Stimulated activated CD8-positive, alpha-beta memory T cell treated with anti-CD3 and anti-CD28 coated beads, Interleukin-7, amount 100 ng/mL, for 24 hours (primary cell): ENCODE measurements at places on chromosomes 5 and 9.

- DNase-seq = no peak
Observed at GRCh38 chr9:122287214-122287720, 22.6 kb downstream of the MRRF start.

- no peak for DNase-seq
Observed at GRCh38 chr9:5321058-5321457, 16.5 kb upstream of the RLN2 start.

DNA sequence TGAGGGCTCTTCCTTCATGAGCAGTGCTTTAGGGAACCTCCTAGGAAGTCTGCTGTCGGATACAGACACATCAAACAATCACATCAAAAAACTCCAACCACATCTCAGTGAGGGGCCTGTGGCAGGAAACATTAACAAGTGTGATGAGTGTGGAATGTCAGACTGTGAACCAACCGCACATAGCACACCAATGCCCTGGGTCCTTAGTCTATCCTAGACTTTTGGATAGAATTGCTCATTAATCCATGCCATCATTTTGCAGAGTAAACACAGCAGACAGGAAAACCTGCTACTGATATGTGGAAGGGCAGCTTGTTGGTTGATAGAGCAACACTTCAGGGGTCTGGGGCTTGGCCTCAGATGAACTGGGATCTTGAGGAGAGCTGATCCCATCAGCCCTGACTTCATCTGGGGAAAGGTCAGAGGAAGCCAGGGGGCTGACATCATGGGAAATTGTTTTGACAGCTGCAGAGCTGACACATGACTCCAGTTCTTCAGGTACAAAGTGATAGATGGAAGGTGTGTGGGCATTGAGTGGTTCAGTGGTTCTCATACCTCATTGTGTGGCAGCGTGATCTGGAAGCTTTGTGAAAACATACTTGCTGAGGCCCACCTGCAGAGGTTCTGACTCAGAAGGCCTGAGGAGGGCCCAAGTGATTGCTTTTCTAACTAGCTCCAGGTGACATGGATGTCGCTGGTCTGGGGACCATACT, 193.3 kb downstream of the DIRAS2 start:
- DNase-seq = no peak

GRCh38 chr5:91584352-91584751, 201.2 kb upstream of the ARRDC3 start:
- DNase-seq = no peak

DNA sequence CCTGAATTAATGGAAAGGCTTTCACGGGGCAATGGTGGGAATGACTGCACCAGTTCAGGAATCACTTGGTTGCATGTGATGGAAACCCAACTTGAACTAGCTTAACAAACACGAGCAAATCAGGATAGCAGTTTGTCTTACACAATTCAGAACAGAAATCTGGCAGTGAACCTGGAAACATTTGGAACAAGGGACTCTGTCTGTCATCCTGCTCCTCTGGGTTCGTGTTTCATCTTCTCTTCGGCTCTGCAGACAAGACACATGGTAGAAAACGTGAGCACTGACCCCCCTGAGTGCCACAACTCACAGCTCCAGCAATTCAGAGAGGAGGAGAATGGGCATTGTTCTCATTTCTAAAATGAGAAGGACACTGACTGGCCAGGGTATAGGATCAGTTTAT, 218.1 kb upstream of the NREP start:
- no peak for DNase-seq

DNA sequence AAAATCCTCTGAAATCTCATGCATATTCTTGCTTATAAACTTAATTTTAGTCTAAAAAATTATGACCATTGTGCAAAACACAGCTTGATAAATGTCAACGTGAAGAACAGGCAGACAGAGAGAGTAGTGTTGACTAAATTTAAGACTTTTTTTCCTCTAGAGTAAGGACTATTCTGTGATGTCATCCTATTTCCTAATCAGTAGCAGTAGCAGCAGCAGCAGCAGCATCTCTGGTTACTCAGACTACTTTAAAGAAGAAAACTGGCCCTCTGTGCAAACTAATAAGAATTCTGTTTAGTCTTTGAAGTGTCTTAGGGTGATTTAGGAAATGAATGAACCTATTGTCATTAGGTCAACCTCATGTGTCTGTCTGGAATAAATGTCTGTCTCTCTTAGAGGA, 403.0 kb downstream of the HINT1 start:
- no peak for DNase-seq

DNA sequence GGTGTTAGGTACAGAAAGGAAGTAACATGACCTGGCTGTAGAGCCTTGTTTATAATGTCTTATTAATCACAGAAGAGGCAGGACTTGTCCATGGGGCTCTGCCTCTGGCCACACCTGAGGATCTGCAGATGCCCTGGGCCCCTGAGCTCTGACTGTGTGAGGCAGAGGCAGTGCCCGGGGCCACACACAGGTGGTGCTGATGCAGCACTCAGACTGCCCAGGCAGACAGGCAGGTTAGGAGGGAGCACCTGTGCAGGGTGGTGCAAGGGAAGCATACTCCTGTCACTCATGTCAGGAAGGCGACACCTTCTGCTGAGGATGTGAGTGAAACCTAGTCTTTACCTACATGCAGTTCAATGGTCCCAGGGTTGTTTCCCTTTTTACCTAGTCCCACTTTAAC, 88.7 kb downstream of the CFAP90 start:
- no peak for DNase-seq

GRCh38 chr9:83199240-83199639, 136.3 kb upstream of the RASEF start:
- no peak for DNase-seq

DNA sequence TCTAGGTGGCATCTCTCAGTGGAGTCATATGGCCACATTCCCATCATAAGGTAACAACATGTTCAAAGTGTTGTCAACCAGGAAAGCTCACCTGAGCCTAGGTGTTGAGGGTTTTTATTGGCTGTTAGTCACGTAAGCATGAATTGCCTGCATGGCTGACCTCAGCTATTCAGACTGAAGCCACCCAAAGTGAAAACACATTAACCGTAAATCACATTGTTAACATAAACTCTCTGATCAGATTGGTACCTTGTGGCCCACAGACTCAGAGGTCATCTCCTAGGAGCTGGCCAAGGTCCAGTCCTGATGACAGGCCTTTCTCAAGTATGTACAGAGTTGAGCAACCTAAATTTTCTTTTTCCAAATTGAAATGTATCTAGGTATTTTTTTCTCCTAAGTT, 26.7 kb downstream of the SRFBP1 start:
- no peak for DNase-seq

GRCh38 chr5:147490989-147491388, 18.9 kb downstream of the DPYSL3 start:
- no peak for DNase-seq

DNA sequence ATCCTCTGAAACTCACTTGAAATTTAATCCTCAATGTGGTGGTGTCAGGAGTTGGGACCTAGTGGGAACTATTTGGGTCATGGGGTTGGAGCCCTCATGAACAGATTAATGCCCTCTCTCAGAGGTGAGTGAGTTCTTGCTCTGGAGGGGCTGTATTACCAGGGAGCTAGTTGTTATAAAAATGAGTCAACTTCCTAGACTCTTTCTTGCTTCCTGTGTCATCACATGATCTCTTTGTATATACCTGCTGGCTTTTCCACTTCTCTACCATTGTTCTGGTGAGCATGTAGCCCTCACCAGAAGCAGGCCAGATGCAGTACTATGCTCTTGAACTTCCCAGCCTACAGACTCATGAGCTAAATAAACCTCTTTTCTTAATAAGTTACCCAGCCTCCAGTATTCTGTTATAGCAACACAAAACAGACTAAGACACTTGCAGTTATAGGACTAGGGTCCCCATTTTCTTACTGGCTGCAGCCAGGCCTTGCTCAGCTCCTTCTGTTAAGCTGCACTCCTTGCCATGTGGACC, 127.5 kb downstream of the SUSD1 start:
- DNase-seq = no peak

- no peak for DNase-seq
Observed at GRCh38 chr5:133367984-133368383, 244.4 kb downstream of the FSTL4 start.

- DNase-seq = no peak
Observed at GRCh38 chr5:53779541-53779981, 219.1 kb downstream of the NDUFS4 start.

GRCh38 chr5:142934051-142934762, 164.0 kb downstream of the ARHGAP26 start:
- DNase-seq = no peak

DNA sequence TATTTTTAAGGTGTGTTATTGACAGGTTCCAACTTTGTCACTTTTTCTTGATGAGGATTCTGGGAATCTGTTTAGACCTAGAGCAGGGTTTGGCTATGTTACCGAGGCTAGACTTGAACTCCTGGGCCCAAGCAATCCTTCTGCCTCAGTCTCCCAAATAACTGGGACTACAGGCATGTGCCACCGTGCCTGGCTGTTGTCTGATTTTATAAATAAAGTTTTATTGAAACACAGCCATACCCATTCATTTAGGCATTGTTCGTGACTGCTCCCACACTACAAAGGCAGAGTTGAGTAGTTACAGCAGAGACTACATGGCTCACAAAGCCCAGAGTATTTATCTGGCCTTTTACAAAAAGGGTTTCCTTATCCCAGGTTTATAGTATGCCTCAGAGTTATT, 80.5 kb upstream of the TTC23L start:
- DNase-seq = no peak

DNA sequence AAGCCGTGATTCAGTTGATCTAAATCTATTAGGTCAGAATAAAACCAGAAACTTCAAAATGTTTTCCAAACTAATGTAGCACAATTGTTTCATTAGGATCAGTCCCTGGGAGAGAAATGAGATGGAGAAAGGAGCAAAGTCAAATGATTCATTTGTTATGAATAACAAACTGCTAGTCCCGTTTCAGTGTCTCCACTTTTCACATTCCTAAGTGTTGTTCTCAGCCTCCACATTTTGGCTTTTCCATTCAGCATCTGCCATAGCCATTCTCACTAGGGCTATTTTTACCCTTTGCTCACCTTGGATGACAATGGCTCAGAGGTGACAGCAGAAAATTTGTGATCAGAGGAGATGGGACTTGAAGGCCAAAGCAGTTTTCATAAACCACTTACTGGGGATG, 314.1 kb upstream of the KIF2A start:
- DNase-seq = no peak

DNA sequence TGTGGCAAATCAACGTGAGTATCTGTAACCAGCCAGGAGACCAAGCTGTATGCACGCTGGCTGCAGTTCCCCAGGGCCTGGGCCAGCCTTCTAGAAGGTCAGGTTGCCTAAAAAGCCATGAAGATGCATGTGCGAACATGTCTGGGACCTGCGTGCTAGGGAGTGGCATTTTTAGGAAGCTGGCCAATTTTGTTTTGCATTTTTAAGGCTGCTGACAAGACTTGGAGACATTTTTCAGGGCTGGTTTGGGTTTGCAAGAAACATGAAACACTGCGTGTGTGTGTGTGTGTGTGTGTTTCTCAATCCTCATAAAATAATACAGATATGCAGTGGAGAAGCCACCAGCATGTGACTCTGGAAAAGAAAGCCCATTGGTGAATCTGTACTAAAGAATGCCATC, 5.1 kb downstream of the TGFBI start:
- no peak for DNase-seq

DNA sequence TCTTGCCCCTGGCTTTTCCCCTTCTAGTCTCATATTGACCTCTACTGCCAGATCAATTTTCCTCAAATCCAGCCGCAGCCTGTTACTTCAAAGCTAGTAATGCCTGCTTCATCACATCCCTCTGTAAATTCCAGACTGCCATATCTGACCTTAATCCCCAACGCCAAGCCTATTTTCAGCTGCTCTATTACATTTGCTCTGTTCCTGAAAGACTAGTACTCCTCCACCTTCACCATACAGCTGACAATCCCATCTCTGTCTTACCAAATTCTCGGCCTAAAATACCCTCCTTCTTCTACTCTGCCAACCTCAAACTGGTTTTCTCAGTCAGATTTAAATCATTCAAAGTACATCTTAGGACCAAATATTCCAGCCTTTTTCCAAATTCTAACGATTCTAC, 420.2 kb downstream of the RAB3C start:
- DNase-seq = no peak

GRCh38 chr5:93580063-93580926, 724 bp downstream of the NR2F1-AS1 start:
- no peak for DNase-seq

- no peak for DNase-seq
Observed at GRCh38 chr5:154811239-154811638, 39.2 kb downstream of the FAXDC2 start.

GRCh38 chr5:143871672-143872071, 59.7 kb downstream of the HMHB1 start:
- no peak for DNase-seq

GRCh38 chr5:126351153-126351552, 72.1 kb upstream of the GRAMD2B start:
- no peak for DNase-seq

GRCh38 chr9:104778802-104779201, 14.9 kb downstream of the NIPSNAP3B start:
- DNase-seq = no peak

DNA sequence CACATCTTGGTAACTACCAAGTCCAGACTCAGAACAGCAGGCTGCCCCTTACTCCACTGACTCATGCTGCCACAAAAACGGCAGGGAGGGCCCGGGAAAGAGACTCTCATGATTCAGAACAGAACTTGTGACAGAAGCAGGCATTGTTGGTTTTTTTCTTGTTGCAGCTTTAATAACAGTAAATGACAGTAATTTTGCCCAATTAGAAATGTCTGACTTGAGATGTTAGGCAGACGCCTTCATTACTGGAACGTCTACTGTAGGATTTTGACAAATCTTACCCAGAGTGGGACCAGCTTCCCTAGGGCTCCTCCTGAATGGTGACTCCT, 77.9 kb downstream of the SEMA5A start:
- DNase-seq = no peak
